ENCODE measurements at places on chromosomes 7 and 10.

- DNase-seq, result no peak
These were observed 94.6 kb upstream of the FAM180A start for GRCh38 chr7:135843214-135843613.

- no peak for DNase-seq
These were observed 108.4 kb upstream of the PALS2 start for GRCh38 chr7:24464861-24465260.

- DNase-seq, result no peak
These were observed 347.0 kb downstream of the GPAM start for GRCh38 chr10:111836571-111836970.

DNA sequence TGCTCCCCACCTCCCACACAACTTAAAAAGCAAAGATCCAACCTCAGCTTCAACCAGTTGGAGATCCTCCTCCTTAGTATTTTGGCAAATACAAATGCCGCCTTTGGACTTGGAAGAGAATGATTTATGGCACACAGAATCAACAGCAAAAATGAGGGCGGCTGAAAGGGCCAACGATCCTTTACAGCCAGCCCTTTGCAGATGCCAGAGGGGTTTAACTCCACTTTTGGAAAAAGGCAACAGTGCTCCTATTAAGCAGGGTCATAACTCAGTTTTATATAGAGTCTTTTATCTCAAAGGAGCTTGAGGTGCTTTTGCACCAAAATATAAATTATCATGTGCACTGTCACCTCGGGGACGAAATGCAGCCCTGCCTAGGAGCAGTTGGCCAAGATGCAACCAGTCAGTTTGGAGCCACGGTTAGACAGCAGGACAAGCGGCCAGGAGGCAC, 56.7 kb upstream of the JCAD start:
- no peak for DNase-seq

- DNase-seq, result peak; percentile 74
These were observed 1.2 kb downstream of the CYREN start for GRCh38 chr7:135169141-135169963.

GRCh38 chr7:127154958-127155357, 97.8 kb downstream of the GRM8 start:
- no peak for DNase-seq

DNA sequence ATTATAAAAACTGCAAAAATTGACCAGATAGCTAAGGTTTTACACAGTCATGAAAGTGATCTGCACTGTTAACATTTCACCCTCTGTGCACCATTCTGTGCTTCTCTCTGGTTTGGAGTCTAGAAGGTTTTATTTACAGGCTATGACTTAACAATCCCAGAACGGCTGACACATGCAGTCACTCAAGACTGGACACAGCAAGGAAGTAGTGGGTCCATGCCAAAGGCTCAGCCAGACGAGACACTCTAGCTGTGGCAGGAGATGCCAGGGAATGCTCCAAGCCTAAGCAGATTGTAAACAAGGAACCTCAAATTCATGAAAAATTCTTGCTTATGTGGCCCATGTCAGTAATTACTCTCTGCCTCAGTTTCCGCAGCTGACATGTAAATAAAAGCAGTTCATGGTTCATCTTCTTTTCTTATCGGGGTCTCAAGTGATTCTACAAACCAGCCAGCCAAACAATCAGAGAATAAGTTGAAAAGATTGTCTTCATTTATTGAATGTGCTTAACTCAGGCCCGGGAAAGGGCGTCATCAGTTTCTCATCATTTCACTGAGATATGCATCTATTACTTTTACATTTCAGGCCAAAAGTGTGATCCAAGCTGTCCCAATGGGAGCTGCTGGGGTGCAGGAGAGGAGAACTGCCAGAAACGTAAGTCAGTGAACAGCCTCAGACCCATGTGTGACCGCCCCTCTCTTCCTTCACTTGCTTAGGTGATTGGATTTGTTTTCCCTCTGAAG, 132.1 kb downstream of the EGFR start:
- DNase-seq, result no peak

DNA sequence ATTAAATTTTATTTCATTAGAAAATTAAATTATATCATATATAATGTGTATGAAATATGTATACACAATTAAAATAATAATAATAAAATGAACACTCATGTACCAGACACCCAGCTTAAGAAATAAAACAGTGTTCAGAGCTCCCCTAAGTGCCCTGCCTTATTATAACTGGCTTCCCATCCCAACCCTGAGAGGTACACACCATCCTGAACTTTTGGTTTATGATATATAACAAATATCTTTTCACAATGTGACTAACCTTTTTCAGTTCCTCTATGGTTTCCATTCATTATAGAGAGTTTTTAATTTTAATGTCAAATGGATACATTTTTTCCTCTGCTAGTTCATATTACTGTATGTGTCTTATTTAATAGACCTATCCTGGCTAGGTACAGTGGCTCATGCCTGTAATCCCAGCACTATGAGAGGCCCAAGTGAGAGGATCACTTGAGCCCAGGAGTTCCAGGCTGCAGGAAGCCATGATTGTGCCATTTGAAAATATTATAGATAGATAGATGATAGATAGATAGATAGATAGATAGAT, 24.0 kb upstream of the STEAP2 start:
- no peak for DNase-seq

- DNase-seq, result no peak
These were observed 243.4 kb upstream of the SEMA3C start for GRCh38 chr7:81162234-81162633.

GRCh38 chr10:2844925-2845324, 222.4 kb upstream of the PFKP start:
- DNase-seq, result no peak

- no peak for DNase-seq
These were observed 45.1 kb downstream of the BPGM start for GRCh38 chr7:134691546-134692343.

DNA sequence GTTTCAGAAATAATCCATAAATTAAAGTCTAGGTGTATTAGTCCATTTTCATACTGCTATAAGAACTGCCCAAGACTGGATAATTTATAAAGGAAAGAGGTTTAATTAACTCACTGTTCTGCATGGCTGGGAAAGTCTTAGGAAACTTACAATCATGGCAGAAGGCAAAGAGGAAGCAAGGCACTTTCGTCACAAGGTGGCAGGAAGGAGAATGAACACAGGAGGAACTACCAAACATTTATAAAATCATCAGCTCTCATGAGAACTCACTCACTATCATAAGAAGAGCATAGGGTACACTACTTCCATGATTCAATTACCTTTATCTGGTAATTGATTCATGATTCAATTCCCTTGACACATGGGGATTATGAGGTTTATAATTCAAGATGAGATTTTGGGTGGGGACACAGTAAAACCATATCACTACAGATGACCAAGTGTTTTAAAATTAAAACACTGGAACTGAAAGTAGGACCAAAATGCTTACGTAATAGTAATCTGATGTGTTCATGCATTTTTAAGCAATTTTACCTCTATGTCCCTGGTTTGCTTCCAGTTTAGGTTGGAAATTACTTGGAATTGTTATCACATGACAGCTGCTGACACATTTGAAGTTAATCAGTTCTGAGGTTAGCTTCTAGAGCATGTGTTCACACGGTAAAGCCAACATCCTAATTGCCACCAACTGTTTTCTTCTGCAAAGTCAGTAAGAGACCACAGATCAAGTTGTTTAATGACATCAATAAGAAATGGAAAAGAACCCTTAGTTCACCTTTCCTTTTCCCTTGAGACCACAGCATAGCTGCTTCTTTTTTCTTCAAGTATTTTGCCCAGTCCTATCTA, 48.4 kb upstream of the SEMA3C start:
- no peak for DNase-seq

- no peak for DNase-seq
These were observed 253.6 kb downstream of the STK31 start for GRCh38 chr7:23963461-23964165.

GRCh38 chr7:14226126-14226525, 236.7 kb upstream of the ETV1 start:
- DNase-seq, result no peak

DNA sequence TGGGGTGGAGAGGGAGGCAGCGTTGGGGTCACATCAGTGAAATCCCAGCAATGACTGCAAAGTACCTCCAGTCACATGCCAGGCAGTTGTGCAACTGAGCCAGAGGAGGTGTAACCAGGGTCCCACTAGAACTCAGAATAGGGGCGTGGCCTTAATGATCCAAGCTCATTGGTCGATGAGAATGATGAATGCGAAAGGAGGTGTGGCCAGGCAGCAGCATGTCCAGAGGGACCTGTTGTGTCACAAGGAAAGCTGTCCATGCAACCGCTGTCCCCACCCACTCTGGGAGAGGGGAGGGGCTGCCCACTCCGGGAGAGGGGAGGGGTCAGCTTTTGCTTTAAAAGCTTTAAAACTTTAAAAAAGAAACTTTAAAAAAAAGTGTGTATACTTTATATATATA, 25.3 kb upstream of the MTPAP start:
- no peak for DNase-seq

- DNase-seq, result no peak
These were observed 597.8 kb upstream of the MBL2 start for GRCh38 chr10:53370347-53370746.

DNA sequence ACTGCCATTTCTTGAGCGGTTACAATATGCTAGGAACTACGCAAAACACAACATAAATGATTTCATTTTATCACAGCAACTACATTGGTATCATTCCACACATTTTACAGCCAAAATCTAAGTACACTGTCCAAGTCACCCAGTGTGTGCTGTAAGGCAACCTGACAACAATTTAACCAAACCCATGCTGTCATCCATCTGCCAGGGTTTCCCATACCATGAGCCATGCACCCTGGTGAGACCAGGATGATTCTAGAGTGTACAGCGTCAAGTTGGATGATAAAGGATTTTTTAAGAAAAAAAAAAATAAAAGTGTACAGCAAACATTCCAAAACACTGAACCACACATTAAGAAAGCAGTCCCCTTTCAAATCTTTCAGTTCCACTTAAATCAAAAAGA, 52.9 kb downstream of the PIK3AP1 start:
- no peak for DNase-seq

GRCh38 chr10:62687230-62687748, 117.2 kb upstream of the ADO start:
- DNase-seq, result peak; percentile 24

GRCh38 chr10:69795242-69795934, 6.3 kb upstream of the COL13A1 start:
- no peak for DNase-seq

DNA sequence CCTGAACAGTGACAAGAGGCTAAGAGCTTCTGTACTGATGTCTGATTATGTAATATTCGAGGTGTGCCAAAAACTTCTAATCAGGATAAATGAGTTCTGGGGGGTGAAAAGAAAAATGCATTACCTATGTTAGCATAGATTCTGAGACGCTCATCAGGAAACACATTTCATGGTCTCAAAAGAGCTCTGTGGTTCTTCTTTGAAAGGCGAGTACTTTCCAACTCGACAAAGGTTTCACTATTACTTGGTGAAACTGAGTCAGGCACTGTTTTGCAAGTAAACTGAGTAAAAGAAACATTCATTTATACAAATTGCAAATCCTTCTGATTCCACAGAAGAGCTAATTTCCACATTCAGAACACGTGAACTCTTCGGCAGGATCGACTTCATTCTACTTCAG, 523.2 kb downstream of the GATA3 start:
- DNase-seq, result no peak

- no peak for DNase-seq
These were observed 338.1 kb downstream of the WDR37 start for GRCh38 chr10:1394155-1394912.

- no peak for DNase-seq
These were observed 2.2 kb upstream of the CUEDC2 start for GRCh38 chr10:102434394-102435132.

- DNase-seq, result no peak
These were observed 5.7 kb upstream of the LMOD2 start for GRCh38 chr7:123649964-123650363.

DNA sequence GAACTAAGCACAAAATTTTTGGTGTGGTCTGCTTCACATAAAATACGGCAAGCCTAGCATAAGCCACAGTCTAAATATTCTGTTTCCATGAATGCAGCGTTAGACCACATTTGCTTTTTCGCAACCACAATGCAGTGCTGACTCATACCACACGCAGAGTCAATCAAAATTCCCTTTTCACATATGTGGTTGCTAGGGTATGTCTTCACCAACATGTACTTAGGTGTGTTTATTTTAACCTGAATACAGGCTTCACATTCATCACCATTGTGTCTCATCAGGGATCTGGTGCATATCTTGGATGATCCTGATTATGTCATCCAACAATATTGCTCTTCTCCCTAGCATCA, 90.8 kb downstream of the CHN2 start:
- peak; percentile 53 for DNase-seq

- DNase-seq, result no peak
These were observed 53.3 kb downstream of the CDHR3 start for GRCh38 chr7:106016331-106016730.

DNA sequence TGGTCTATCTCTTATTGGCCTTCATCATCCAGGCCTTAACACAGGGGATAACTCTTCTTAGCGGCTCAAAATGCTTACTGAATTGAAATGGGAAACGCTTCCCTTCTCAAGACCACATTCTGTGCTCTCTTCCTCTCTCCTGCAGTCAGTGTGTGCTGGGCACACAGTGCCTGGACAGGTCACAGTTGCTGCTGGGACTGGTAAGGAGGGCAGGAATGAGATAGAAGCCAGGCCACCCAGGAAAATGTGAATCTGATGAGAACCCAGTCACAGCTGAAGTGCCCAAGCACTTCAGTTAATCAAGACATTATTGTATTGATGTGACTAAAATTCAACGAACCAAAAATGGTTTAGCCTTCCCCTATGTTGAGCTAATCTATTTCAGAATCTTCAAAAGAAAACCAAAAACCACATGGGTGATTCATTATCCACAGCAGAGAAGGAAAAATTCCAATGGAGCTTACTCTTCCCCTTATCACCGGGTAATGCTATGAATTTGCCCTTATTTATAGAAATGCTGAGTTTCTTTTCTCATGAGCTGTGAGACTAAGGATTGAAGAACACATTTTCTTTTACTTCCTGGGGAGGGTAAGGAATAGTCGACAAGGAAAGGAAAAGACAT, 41.2 kb upstream of the PLPP4 start:
- DNase-seq, result no peak

DNA sequence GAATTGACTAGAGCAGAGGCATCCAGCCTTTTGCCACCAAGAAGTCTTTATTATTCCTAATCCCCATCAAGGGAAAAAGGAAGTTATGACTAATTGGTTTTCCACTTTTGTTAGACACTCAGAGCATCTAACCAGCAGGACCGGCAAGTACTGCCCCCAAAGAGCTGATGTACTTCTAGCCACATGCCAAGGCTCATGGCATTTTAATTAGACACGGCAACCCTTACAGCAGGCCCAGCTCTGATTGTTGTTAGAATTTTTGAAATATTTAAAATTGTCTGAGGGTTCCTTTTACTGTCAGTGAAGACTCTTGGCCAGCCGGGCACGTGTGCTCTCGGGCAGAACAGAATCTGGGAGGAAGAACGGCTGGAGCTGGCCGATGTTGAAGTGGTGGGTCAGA, 114.8 kb downstream of the SPAG6 start:
- no peak for DNase-seq

DNA sequence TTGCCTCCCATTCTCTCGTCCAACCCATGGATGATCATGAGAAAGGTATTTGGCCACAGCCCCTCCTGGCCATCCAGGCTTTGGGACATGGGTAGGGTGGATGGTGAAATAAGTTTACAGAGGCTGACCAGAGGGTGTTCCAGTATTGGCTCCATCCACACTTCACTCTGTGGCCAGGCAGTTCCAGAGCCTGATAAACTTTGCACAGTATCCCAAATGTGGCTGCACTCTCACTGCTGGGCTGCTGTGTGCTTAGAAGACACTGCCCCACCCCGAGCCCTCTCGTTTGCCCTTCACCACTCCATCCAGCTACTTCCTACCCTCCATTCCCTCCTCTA, 72.0 kb upstream of the ZMIZ1 start:
- DNase-seq, result no peak

- DNase-seq, result no peak
These were observed 2.0 kb downstream of the ANKRD2 start for GRCh38 chr10:97574374-97575126.
